Urinary bladder (tissue), 4 donors: ENCODE measurements at places on chromosomes 13 and 19. TPM values are rescaled to one million over a fixed set of nuclear protein-coding genes. Genes with fewer than 3 reads are reported as not detected.

- no peak for DNase-seq
Measured at GRCh38 chr13:91498298-91498697, 99.9 kb downstream of the GPC5 start.

KLK15 gene
- polyA plus RNA-seq: not detected

C13orf42 gene
- polyA plus RNA-seq: not detected

DNA sequence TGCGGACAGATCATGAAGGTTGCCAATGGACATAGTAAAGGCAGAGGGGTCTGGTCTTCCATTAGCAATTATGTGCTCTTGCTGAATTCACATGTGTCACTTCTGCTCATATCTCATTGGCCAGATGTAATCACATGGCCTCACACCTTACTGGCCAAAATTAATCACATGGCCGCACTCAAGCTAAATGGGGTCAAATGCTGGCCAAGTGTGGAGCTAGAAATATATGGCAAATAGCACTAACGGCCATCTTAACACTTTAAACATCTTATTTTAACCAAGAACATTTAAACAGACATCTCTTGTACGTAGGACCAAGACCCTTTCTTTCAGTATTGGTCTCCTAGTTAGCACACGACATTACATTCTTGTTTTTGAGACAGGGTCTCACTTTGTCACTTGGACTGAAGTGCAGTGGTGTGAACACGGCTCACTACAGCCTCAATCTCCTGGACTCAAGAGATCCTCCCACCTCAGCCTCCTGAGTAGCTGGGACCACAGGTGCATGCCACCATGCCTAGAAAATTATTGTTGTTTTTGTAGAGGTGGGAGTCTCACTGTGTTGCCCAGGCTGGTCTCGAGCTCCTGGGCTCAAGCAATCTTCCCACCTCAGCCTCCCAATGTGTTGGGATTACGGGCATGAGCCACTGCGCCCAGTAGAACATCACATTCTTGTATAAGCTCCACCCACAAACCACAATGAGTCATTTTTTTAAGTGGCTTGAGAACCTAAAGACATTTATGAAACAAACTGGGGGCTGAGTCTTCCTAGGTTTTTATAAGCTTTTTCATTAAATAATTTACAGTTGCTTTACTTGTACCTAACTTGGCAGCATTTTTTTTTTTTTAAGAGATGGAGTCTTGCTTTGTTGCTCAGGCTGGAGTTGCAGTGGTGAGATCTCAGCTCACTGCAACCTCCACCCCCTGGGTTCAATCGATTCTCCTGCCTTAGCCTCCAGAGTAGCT, 2.9 kb upstream of the PTOV1 start:
- no peak for DNase-seq

DNA sequence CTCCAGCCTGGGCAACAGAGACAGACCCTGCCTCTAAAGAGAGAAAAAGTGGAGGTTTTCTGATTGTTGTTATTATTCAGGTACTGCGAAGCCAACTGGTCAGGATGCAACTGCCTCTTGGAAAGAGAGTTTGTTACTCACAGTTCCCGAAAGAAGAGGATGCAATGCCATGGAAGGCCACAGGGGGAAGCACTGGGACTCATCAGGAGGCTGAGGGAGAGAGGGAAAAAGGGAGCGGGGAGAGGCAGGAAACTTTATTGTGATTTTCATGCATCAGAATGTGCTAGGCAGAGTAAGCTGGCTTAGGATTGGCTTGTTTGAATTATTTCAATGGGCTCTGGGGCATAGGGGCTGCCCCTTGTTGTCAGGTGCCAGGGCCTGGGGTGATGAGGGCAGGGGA, 27.6 kb downstream of the MYO9B start:
- no peak for DNase-seq

THAP8 gene
- 20.1 TPM for polyA plus RNA-seq

ZNF229 gene
- polyA plus RNA-seq: 3.4 TPM

KLK14 gene
- polyA plus RNA-seq: 0.29 TPM

EBI3 gene
- 5.7 TPM for polyA plus RNA-seq

DNA sequence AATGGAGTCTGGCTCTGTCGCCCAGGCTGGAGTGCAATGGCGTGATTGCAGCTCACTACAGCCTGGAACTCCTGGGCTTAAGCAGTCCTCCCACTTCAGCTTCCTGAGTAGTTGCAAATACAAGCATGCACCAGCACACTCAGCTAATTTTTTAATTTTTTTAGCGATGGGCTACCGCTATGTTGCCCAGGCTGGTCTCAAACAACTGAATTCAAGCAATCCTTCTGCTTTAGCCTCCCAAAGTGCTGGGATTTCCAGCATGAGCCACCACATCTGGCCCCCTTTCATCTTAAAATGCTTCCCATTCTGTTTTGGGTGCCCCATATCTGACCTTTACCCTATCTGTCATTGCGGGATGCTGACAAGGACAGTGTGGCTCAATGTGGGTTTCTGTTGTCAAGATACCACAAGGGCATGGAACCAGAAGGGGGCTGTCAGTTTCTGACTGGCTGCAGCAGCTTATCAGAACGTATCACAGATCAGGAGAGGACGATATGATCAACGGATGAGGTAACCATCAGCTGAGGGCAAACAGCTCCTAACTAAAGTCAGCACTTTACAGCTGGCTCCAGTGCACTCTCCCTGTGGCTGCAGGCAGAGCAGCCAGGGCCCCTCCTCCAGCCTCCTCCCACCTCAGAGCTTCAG, 32.4 kb downstream of the GPR42 start:
- DNase-seq: no peak

GRCh38 chr19:4678881-4679790, 9.0 kb upstream of the MYDGF start:
- no peak for DNase-seq

HS6ST3 gene
- 0.37 TPM for polyA plus RNA-seq

GRCh38 chr19:46481947-46482346, 10.6 kb upstream of the PNMA8A start:
- DNase-seq: peak; percentile 68

MEIS3 gene
- 58.5 TPM for polyA plus RNA-seq

DNA sequence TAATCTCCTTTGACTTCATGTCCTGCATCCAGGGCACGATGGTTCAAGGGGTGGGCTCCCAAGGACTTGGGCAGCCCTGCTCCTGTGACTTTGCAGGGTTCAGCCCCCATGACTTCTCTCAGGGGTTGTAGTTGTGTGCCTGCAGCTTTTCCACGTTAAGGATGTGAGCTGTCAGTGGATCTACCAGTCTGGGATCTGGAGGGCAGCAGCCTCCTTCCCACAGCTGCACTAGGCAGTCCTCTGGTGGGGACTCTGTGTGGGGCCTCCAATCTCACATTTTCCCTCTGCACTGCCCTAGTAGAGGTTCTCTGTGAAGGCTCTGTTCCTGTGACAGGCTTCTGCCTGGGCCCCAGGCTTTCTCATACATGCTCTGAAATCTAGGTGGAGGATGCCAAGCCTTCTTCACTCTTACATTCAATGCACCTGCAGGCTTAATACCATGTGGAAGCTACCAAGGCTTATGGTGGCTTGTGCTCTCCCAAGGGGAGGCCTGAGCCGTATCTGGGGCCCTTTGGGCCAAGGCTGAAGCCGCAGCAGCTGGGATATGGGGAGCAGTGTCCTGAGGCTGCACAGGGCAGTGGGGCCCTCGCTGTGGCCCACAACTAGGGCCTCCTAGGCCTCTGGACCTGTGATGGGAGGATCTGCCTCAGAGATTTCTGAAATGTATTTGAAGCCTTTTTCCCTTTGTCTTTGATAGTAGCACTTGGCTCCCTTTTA, 39.3 kb upstream of the ERICH6B start:
- DNase-seq: no peak

DNA sequence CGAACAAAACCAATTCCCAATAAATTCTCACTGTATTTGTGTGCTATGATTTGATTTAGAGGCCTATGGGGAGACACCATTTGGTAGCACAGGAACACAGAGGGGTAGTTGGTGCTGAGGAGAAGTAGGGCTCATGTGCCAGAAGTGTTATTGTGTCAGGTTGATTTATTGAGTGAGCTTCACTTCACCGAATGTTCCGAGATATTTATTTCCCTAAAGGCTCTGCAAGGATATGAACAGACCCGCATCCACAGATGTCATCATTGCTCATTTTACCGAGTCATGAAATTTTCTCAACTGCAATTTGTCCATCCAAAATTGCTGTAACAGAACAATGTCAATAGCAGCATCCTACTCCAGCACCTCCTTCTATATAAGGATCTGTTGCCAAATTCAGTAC, 69.5 kb downstream of the DACH1 start:
- no peak for DNase-seq

DNA sequence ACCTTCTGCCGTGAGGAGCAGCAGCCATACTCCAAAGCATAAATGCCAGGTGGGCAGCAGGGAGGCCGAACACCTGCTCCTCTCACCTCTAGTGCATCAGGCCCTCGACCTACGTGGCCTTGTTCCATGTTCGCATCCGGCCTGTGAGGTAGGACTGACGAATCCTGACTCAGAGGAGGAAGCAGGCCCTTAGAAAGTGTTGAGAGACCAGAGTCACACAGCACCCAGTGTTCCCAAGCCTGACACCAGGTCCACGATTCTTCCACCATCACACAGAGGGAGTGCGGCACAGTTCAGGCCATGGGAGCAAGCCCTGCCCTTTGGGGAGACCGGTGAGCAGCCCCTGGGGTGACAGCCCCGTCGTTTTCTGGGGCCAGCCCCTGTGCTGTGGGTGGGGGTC, 14.7 kb downstream of the ATP12A start:
- no peak for DNase-seq

DNA sequence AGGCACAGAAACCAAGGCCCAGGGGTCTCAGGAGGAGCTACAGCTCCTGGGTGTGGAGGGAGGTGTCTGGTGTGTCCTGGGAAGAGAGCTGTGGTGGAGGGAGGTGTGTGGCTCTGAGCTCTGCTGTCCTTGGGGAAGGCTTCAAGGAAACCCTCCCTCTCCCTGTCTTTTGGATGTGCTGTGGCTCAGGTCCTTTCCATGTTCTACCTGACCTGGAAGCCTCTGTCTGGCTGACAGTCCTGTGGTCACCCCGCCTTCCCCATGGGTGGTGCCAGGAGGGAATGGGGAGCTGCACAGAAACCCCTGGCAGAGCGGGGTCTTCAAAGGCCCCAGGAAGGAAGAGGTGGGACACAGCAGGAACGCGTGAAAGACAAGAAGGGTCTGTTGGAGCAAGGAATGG, 617 bp upstream of the CEACAM7 start:
- no peak for DNase-seq

DNA sequence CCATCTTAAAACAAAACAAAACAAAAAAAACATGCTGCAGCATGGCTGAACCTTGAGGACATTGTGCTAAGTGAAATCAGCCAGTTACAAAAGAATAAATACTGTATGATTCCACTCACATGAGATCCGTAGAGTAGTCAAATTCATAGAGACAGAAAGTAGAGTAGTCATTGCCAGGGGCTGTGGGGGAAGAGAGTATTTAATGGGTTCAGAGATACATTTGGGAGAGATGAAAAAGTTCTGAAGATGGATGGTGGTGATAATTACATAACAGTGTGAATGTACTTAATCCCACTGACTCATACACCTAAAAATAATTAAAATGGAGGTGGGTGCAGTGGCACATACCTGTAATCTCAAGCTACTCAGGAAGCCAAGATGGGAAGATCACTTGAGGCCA, 72.0 kb upstream of the C1QTNF9 start:
- no peak for DNase-seq

DNA sequence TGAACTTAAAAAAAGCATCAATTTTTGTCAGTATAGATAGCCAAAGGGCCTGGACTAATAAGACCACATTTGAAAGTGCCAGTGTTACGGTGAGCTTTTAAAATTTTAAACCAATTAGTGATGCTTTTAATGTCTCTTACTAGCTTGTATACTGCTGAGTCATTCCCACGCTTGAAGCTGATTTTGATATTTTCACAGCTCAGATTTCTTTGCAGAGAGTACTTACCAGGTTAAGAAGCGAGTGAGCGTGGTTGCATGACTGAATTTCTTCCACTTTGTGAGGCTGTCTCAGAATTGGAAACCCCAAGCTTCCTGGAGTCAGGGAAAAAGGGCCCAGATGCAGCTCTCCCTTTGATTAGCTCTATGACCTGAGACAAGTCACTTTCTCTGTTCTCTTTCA, 74.5 kb upstream of the NBEA start:
- DNase-seq: no peak

DNA sequence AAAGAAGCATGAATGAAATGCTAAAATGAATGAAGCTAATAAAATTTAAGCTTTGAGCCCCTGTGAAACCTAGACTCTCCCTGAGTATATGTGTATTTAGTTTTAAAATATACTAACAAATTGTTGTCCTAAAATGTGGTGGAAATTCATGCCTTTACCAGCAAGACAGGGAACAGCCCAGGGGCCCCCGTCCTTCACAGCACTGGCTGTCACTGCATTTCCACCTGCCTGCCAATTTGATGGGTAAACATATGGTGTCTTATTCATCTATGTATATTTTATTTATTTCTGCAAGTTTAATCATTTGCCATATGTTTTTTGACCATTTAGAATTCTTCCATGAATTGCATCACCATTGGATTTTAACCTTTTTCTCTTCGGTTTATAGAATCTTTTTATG, 463.7 kb upstream of the NBEA start:
- DNase-seq: no peak
